ENCODE measurements at places on chromosomes 1 and 21.

DNA sequence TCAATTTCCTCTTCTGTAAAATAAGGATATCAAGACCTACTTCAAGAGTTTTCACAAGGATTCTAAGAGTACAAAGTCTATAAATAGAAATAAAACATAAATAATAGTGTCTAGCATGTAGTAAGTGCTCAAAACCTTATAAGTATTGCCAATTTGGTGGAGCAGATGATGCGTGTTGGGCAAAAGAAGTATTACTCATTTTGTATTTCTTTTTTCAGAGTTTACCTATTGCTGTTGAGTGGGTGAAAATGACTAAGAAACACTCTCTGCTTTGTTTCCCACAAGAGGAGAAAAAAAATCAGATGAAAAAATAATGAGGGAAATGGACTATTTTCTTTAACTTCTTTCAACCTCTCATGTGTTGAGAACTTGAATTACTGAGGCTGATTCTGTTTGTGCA is 103.3 kb upstream of the KCNK2 start:
- DNase-seq, result no peak

DNA sequence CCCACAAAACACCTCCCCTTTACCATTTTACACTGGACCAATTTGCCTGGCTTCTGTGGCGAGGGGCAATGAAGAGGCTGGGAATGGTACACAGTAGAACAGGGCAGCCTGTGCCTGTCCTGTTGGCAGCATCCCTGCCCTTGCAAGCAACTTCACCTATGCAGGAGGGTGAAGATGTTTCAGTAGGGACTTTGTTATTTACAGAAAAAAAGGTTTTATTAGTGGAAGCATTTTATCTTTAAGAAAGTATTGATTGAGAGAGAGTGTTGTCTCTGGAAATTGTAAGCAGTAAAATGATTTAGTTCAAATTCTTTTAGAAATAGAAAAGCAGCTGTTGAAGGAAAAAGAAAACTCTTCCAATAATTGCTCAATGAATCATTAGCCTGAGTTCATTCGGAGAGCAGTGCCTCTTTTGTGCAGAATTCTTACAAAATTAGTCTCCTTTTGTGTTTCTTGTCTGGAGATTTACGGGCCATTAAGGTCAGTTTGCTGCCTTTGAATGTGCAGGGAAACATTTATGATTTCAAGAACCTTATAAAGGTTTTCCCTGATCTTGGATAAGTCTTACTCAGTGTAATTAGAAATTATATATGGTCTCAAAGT is 49.1 kb downstream of the HHAT start:
- no peak for DNase-seq

DNA sequence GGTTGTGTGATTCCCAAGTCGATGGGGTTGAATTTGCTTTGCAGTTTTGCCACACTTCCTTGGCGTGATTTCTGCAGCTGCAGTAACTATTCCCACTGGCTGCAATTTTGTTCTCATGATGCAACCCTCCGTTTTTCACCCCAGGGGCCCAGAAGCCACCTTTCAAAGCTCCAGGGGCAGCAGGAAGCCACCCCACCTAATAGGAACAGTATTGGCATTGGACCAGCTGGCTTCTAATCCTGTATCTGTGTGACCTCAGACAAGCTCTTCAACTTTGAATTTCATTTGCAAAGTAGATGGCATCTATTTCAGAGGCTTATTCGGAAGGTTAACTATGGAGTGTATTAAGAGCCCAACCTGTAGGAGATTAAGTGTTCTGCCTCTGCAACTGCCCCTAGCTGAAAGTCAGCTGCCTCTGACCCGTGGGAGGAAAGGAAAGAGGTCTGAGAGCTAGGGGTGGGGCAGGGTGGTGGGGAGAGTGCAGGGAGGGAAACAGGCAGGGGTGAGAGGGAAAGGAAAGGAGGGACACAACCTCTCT is 12.6 kb downstream of the C1orf115 start:
- DNase-seq, result no peak

DNA sequence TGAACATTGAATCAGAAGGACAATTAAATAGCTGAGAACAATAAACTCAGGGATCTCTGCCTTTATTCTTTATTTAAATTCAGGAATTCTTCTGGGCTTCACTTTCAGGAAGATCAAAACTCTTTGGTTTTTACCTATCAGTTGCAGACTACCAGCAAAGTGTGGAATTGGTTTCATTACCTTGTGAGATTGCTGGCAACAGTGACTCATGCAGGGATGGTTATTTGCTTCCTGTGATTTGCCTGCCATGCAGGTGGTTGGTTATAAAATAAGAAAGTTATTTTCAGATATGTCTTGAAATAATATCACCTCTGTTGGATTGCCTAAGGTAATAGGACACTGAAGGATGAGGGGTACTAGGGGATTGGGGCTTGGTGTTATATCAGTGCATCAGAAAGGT is 204.6 kb downstream of the PTBP2 start:
- no peak for DNase-seq

DNA sequence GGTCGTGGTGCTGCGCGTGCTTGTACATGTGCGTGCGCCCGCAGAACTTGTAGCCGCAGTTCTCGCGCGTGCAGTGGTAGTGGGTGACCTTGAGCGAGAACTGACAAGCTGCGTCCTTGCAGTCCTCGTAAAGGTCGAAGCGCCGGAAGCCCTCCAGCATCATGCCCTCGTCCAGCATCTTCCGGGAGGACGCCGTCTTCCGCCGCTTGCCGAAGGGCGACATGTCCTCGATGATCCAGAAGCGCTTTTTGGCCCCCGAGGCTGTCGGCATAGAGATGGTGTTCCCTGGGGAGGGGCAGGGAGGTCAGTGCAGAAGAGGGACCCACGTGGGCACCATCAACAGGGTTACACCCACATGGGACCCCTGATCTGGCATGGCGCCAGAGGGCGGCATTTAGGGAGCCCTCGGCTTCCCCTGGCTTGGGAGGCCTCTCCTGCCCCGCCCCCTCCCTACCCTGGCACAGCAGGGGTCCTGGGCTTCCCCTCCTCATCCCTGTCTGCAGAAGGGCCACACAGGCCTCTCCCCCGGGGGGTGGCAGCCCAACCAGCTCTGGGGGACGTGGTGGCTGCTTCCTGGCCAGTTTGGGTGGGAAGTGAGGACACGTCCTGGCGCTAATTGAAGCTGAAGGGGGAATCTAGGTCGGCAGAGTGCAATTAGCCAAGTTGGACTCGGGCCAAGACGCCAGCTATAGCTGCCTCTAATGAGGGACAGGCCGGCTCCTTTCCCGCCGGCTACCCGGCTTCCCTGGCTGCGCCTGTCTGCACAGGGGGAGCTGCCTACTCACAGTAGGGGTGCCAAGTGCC is 156.5 kb downstream of the CASZ1 start:
- no peak for DNase-seq

DNA sequence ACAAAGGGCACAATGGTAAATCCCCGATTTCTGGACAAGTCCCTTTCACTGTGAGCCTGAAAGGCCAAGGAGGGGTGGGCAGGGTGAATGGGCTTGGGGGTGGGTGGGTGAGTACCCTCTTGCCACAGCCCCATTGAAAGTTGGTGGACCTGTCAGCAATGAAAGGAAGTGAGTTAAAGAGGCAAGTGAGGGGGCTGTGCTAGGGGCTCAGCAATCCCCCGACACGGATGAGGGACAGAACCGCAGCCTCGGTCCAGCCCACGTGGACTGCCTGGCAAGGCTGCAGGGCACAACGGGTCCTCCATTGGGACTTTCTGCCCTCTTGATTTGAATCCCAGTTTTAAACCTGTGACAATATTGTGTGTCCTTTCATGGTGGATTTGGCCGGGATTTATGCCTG is 255.3 kb downstream of the FOXD2 start:
- no peak for DNase-seq

DNA sequence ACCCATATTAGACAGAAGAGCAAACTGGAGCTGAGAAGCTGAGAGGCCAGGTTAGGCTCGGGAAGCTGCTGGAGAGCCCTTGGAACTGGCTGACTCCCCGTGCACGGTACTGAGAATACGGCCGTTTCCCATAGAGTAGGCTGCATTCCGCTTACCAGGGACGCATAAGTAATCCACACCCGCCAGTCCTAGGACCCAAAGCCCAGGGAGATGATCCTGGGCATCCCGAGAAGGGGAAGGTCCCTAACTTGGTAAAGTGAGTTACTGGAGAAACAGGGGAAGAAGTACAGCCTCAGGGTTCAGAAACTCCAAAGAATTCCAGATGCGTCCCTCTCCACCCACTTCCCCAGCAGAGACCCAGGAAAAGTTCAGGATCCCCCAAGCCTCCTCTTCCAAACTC is 1.3 kb downstream of the LRRC38 start:
- no peak for DNase-seq

GRCh38 chr1:179599623-179600249 is 8.1 kb downstream of the TDRD5 start:
- peak; percentile 7 for DNase-seq

GRCh38 chr1:179677882-179678281 is 65.2 kb upstream of the FAM163A start:
- DNase-seq, result no peak

Data from amniotic stem cell (primary cell).